ENCODE measurements at places on chromosomes 5 and 9. TPM values are rescaled to one million over a fixed set of nuclear protein-coding genes. Genes with fewer than 3 reads are reported as not detected.

ZNG1A gene
- 50.2 TPM for total RNA-seq

COL15A1 gene
- not detected for total RNA-seq

ZFP37 gene
- total RNA-seq: 1.7 TPM

KCNN2 gene
- total RNA-seq: not detected

RGS3 gene
- 65.0 TPM for total RNA-seq

RASEF gene
- total RNA-seq: not detected

CDH12 gene
- not detected for total RNA-seq

DEPDC1B gene
- total RNA-seq: 23.6 TPM

RMRP gene
- total RNA-seq: 10,099 TPM

TMEM8B gene
- total RNA-seq: 2.8 TPM

FAM153A gene
- total RNA-seq: 27.3 TPM

PRSS3 gene
- not detected for total RNA-seq

PRUNE2 gene
- total RNA-seq: 0.35 TPM

TMC1 gene
- total RNA-seq: not detected

TICAM2 gene
- 1.1 TPM for total RNA-seq

CSF2 gene
- total RNA-seq: 107 TPM

GHR gene
- total RNA-seq: not detected

ECM2 gene
- total RNA-seq: not detected

GABRB2 gene
- not detected for total RNA-seq

SUB1 gene
- total RNA-seq: 435 TPM

C7 gene
- not detected for total RNA-seq

TLN1 gene
- 158 TPM for total RNA-seq

ENHO gene
- total RNA-seq: 0.27 TPM

FCHSD1 gene
- 24.8 TPM for total RNA-seq

SLC25A46 gene
- 55.9 TPM for total RNA-seq

LHX6 gene
- 0.12 TPM for total RNA-seq

SLC2A6 gene
- total RNA-seq: 9.3 TPM

AMBP gene
- not detected for total RNA-seq

HMCN2 gene
- total RNA-seq: not detected

PRDM12 gene
- not detected for total RNA-seq

SEMA5A gene
- total RNA-seq: not detected

LMX1B gene
- total RNA-seq: not detected

LRRC70 gene
- 0.34 TPM for total RNA-seq

LHX3 gene
- total RNA-seq: not detected

OR1J2 gene
- total RNA-seq: 0.23 TPM

RAB3C gene
- total RNA-seq: not detected

SPATA31C1 gene
- not detected for total RNA-seq

IFNA13 gene
- not detected for total RNA-seq
